ENCODE measurements at places on chromosomes 1 and 21. TPM values are rescaled to one million over a fixed set of nuclear protein-coding genes. Genes with fewer than 3 reads are reported as not detected.

- no peak for DNase-seq
These were observed 6.2 kb upstream of the POFUT2 start for GRCh38 chr21:45293726-45294401.

GRCh38 chr1:41641941-41642527 lies 157.6 kb upstream of the EDN2 start:
- no peak for DNase-seq

DNA sequence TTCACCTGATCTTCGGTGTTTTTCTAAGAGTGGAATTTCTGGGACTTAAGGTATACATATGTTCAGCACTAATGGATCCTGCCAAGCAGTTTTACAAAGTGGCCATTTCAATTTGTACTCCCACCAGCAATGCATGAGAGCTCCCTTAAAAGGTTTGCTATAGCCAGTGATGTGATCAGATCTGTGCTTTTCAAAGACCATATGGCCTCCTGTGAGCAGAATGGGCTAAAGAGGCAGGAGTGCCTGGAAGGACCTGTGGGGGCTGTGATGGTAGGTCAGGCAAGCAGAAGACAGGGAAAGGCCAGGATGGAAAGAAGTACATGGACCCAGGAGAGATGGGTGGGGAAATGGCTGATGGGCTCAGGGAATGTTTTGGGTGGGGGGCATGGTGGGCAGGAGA lies 252.7 kb downstream of the DISC1 start:
- no peak for DNase-seq

DNA sequence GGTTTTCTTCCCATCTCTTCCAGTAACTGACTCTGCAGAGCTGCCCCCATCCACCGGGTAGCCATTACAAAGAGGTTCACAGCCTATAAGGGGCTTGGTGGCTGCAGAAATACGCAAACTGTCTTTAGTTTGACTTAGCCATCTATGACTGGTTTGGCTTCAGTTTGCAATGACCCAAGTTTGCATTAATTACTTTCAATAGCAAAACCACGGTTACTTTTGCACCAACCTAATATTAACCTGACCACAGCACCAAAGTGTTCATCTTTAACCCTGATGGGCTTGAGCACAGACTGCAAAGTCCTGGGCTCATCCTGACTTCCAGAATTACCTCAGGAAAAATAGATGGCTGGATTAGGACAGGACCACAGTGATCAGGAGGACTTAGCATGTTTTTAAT lies 2.2 kb upstream of the HAO2 start:
- DNase-seq = no peak

DNA sequence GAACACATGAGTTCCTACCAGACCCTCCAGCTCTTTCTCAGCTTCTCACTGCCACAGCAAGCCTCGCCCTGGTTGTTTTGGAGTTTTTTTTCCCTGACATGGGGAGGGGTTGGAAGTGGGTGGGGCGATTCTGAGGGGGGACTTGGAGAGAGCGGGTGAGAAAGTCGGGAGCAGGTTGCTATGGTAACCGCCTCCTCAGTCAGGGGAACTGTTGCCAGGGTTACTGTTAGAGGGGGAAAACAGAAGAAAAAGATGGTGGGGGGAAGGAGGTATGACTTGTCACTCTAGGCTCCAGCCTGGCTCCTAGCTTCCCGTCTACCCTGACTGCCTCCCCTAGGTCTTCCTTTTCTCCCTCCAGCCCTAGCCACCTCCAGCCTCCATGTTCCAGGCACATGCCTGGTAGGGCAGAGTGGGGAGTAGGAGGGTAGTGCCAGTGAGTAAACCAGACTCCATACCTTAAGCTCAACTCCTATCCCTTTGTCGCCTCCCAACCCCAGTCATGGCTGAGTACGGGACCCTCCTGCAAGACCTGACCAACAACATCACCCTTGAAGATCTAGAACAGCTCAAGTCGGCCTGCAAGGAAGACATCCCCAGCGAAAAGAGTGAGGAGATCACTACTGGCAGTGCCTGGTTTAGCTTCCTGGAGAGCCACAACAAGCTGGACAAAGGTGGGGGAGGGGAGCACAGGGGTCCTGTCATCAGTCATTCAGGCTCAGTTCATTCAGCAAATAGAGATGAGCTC lies 6.0 kb downstream of the PEA15 start:
- no peak for DNase-seq

DNA sequence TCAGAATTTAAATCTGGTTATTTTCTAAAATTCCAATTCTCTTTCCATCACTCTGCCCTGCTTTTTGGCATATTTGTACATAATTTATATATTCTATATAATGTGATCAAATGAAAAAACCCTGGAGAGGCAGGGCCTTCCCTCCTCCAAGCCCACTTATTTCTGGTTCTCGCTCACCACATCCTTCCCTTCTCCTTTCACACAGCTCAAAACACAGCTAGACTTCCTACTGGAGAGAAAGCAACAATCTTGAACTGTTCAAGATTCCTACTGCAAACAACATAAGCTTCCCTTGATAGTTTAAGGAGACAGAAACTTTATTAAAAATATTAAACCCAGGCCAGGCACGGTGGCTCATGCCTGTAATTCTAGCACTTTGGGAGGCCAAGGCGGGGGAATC lies 7.6 kb upstream of the AIM2 start:
- DNase-seq = no peak

DNA sequence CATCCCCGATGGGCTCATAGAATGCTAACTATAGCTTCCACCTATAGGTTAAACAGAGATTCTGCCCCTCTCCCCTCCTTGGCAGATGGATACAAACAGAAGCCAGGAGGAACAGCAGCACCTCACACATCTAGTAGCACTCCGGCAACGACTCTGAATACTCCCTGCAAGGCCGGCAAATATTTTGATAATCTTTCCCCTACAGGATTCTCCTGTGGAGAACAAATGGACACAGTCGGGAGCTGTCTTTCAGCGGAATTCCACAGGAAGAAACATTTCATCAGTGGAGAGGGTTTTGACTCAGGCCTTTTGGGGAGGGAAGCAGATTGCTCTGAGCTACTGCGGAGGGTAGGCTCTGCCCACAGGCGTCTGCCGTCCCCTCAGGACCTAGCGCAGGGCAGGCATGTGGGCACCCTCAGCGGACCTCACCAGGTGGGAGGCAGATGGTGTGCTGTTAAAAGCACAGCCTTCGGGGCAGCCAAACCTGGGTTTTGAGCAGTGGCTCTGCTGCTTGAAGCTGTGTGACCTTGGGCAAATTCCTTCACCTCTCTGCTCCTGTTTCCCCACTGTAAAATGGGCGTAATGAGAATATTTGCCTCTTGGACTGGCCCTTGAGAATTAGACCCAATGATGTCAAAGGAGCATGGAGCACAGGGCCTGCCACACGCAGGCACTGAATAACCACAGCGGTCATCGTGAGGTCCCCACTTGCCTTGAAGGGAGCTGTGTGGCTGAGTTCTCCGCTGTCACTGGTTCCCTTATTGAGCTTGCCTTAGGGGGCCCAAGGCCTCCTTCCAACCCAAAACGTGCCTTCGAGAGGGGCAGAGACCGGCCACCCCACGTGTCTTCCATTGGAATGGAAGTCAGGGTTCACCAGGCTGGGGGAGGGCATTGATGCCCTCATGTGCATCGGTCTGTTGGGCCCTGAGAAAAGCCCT lies 19.2 kb upstream of the BCAR3 start:
- no peak for DNase-seq

DNA sequence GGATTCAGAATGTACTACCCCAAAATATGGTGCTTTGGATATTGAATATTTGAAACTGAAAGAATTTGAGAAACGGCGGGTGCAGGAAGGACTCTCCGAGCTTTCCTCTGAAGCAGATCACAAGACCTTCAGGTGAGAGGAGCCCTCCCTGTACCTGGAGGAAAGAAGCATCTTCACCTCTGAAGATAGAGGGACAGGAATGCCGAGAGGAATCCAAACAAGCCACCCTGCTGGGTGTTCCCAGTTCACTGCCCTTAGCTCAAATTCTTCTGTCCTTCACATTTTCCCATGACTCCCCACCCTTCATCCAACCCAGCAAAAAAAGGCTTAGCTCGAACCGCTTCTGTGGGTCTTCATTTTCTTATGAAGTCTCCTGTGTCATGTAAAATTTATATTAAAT lies 18.2 kb upstream of the PADI2 start:
- no peak for DNase-seq

DNA sequence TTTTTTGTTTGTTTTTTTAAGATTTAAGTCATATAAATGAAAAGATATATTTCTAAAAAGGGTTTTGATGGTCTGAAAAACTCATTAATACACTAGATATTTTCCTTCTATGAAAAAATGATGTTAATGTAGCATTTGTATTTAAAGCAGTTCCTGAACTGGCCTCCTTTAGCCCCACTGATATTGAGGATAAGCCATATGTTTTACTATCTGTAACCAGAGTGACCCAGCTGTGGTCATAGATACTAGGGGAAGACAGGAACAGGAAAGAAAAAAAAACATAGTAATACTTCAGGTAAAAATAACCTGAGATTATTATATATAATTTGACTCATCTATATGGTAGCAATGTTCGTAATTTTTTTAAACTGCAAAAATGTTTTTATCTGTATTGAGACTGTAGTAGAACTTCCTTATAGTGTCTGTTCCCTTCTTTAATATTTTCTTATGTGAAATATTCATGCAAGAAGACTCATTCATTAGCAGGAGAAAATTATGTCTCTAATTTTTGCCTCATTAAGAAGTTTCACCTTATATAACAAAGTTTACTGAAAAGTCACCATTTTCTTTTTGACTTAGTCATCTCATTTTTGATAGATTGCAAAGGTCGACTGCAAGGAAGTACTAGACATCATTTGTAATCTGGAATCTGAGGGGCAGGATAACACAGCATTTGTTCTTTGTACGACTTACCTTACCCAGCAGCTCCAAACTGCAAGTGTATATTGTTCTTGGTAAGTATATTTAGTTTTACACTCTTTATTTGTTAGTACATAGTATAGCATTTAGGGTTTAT lies 25.6 kb upstream of the TMCO2 start:
- no peak for DNase-seq

GRCh38 chr1:206891412-206891811 lies 5.8 kb upstream of the IL24 start:
- no peak for DNase-seq

DNA sequence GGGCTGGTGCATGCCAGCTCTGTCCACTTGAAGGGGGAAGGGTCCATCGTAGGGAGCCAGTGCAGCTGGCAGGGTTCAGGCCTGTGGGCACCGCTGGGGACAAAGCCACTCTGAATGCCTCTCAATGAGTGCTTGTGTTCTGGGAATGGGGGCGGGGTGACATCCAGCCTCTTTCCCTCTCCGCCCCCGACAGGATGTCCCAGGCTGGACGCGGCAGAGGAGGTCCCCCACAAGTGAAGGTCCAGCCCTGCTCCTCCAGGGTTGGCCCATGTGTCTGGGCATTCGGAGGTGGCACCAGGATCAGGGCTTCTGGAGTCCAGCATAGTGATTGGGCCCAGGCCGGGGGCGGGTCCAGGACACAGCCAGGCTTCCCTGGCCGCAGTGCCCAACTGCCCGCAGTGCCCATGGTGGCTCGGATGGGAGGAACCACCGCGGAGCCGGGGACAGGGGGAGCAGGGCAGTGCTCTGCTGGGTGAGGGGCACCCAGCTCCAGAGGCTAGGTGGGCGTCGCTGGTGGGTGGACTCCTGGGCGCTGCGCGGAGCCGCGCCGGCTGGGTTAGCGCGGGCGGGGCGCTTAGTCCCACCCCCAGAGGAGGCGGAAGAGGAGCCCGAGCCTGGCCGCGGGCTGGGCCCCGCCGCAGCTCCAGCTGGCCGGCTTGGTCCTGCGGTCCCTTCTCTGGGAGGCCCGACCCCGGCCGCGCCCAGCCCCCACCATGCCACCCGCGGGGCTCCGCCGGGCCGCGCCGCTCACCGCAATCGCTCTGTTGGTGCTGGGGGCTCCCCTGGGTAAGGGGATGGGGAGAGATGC lies at the start of gene SHISA4:
Gene SHISA4 (plus strand): TSS at position 617 of the 808 bp plus-strand sequence. CDS start 97 bp downstream, at position 714.
- no peak for DNase-seq

DNA sequence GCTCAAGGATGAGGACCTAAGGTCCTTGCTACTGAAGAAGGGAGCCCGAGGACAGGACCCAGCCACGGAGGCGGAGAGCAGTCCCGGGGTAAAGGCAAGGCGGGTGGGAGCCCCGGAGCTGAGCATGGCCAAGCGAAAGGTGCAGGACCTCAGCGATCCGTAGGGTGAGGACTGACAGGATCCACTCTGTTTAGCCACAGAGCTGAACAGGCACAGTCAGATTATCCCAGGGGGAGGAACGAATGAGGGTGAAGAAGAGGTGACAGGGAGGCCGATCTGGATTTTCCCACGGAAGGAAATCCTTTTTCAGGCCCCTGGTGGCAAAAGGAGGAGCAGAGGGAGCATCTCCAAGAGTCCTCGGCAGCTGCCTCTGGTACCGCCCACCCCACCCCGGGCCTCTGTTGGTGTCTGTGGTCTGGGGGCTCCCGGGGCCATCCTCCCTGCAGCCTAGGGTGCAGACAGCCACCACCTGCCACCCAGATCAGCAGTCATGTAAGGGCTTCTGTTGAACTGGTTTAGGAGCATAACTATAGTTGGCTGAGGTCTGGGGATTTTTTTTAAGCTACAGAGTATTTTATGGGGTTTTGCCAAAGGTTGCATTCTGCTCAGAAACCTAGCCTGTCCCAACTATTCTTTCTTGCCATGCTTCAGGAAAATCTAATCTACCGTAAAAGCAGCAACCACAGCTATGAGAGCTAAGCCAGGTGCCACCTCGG lies 32.3 kb upstream of the LBR start:
- DNase-seq = no peak

DNA sequence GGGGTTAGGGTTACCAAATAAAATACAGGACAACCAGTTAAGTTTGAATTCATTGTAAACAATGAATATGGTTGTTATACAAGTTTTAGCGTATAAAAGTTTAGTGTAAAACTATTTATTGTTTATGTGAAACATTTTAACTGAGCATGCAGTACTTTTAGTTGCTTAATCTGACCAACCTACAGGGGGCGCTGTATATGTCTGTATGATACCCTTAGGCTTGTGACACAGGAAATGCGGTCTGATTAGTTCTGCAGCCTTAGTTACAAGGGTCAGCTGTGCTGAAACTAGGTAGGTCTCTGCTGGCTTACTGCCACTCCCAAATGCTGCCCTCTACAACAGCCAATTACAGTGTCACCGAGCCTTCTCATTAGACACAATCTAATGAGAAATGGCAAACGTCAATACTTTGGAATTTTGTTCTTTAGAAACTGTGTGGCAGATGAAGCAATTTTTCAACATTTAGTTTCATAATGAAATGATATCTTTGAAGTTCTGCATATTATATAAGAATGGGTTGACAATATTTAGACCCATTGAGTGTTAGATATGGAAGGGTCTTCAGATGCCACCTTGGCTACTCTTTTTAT lies 56.2 kb downstream of the NTNG1 start:
- no peak for DNase-seq

DNA sequence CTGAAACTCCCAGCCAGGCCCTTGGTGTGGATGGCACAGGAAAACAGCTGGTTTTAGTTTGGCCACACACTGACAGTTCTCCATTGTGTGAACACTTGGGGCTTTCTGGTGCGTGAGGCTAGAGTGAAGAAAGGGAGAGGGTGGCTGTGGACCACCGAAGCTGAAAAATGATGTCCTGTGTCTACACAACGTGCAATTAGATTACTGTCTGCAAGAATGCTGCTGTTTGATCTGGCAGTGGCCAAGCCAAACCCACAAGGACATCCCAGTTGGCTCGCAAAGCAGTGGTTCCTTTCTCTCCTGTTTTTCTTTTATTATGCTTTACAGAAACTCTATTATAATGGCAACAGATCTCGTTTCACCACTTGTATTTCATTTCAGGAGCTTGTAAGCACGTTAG lies 58.9 kb downstream of the ERG start:
- DNase-seq = no peak

The FAF1 gene
- 28.6 TPM for polyA plus RNA-seq

The MTR gene
- polyA plus RNA-seq = 5.3 TPM

The IGSF9 gene
- polyA plus RNA-seq = not detected

The APOBEC4 gene
- not detected for polyA plus RNA-seq
